ENCODE measurements at places on chromosomes 7 and 10.

DNA sequence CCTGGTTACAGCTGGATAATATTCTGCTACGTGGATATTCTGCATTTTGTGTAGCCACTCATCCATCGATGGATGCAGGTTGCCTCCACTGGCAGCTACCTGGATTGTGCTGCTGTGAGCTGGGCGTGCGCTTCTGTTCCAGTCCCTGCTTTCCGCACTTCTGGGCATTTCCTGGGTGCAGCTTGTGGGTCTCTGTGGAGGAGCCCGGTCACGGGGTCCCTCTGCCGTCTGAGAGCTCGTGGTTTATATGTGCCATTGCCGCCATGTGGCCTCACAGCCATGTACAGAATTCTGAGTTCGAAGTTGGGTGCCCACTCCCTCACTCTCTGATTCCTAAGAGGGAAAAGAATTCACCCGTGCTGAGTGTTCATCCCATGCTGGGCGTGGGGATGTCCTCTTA is 38.3 kb downstream of the JAKMIP3 start:
- DNase-seq, result no peak

GRCh38 chr10:127018298-127018650 is 113.0 kb downstream of the DOCK1 start:
- no peak for DNase-seq

- DNase-seq, result no peak
Observed at GRCh38 chr7:140646931-140647647, 6.5 kb upstream of the DENND2A start.

DNA sequence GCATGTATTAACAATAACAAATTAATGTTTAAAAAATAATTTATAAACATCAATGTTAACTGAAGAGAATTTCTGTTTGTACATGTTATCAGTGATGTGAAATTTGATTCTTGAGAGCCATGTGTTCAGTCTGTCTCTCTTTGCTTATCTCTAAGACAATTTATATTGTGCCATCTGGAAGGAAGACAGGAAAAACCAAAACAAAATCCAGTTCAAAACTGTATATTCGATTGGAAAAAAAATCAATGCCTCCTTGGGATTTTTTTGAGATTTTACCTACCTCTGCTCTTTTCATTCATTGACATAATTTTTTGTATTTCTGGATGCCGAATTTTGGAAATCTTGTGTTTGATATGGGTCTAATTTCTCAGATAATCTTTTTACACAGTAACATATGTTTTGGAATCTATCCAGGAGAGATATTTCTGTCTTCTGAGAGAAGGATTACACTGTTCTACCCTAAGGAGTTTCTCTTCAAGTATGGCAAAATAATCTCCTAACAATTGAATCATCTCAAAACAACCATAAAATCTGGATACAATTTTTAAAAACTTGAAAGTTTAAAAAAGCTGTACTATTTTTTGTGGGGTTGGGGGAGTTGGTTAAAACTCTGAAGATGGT is 311.9 kb upstream of the GNAI1 start:
- no peak for DNase-seq

GRCh38 chr7:3510101-3511020 is 209.3 kb downstream of the SDK1 start:
- DNase-seq, result no peak

DNA sequence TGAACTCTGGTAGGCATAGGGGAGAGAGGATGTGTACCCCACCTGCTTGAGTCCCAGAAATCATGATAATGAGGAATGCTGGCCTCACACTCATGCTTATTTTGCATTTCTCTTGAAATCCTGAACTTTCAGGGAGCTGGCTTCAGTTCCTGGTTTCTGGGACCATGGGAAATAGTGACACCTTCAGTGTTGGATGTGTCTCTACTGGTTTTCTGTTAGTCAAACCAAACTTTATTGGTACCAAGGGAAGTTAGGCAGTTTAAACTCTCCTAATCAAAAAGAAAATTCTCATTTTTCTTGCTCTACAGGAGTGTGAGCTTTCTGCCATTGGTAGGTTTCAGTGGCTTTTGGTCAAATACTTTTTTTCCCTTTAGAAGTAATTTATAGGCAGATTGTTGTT is 11.8 kb upstream of the PCGF5 start:
- no peak for DNase-seq

GRCh38 chr7:45001826-45002225 is 1.8 kb downstream of the CCM2 start:
- no peak for DNase-seq

Data from NCI-H1436 treated with DMSO at 0.1 percent for 48 hours (cell line).